ENCODE measurements at places on chromosomes 16 and 17. TPM values are rescaled to one million over a fixed set of nuclear protein-coding genes. Genes with fewer than 3 reads are reported as not detected.

GRCh38 chr16:86774931-86775330 is 196.6 kb downstream of the FOXL1 start:
- no peak for DNase-seq

- DNase-seq, result no peak
These were observed 185.6 kb upstream of the TNRC6C start for GRCh38 chr17:77772899-77773358.

- DNase-seq, result no peak
These were observed 251 bp upstream of the HSF5 start for GRCh38 chr17:58488428-58488890.

DNA sequence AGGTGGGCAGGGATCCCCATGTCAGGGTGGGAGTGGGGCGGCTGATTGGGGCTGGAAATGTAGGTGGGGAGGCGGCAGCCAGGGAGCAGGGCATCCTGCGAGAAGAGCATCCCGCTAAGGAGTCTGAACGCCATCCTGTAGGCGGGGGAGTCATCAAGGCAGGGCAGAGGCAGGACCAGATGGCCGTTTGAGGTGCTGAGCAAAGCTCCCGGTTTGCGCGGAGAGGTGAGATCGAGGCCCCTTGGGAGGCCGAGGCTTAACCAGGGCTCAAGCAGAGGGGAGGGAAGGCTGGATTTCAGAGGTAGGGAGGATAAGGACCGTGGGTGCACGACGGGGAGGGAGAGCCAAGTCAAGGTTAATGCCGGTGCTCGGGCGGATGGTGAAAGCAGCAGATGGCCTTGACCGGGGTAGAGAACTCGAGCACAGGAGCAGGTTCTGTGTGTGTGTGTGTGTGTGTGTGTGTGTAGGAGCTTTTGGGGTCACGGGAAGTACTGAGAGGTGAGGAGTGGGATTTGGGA is 472 bp upstream of the NME2 start:
- no peak for DNase-seq

GRCh38 chr17:8015957-8016631 is 13.7 kb downstream of the GUCY2D start:
- DNase-seq, result no peak

DNA sequence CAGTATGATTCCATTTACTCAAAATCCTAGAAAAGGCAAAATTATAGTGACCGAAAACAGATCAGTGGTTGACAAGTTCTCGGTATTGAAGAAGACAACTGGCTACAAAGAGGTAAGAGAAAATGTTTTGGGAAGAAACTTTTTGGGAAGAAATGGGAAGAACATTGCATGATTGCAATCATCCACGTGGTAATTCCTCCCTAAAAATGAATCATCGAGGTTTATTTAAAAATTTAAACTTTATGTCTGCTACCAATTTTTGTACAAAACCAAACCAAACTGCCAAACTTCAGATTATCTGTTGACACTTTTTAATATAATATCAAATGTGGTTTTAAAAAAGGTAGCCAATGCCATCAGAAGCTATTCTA is 8.1 kb downstream of the SMURF2 start:
- no peak for DNase-seq

DNA sequence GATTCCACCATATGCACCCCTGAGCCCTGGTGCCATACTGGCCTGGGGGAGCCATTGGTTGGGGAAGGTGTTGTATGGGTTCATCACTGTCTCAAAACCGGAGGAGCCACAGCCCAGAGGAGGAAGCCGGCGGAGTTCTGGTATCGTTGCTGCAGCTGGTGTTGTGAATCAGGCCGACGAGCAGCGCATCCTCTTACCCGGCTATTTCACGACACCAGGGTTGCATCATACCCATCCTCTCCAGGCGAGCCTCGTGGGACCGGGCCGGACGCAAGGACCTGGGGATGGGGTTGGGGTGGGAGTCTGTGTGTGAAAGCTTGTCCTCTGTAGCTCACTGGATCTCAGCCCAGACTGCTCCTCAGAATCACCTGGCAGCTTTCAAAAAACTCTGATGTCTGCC is 6.6 kb upstream of the SLC12A3 start:
- DNase-seq, result no peak

- DNase-seq, result peak; percentile 52
These were observed 23.6 kb upstream of the FZD2 start for GRCh38 chr17:44533533-44534246.

DNA sequence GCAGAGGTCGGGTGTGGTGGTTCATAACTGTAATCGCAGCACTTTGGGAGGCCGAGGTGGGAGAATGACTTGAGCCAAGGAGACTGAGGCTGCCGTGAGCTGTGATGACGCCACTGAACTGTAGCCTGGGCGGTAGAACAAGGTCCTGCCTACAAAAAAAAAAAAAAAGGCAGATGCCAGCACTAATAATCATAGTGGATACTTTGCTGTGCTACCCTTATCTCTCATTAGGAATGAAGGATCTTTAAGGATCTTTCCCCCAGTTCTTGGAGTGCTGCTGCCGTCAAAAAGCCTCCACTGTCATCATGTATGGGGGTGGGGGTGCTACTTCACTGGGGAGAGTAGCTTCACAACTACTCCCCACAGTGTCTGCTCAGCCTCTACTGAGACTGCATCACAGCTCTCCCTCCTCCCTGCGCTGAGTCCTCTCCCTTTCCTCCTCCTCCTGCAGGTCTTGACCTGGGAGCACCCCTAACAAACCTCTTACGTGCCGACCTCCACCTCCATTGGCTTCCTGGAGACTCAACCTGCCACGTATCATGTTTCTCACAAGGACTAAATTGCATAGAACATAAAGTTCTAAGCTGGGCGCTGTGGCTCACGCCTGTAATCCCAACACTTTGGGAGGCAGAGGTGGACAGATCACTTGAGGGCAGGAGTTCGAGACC is 24.4 kb upstream of the ST6GALNAC1 start:
- no peak for DNase-seq

GRCh38 chr17:51673070-51673469 is 412.7 kb downstream of the UTP18 start:
- peak; percentile 33 for DNase-seq

DNA sequence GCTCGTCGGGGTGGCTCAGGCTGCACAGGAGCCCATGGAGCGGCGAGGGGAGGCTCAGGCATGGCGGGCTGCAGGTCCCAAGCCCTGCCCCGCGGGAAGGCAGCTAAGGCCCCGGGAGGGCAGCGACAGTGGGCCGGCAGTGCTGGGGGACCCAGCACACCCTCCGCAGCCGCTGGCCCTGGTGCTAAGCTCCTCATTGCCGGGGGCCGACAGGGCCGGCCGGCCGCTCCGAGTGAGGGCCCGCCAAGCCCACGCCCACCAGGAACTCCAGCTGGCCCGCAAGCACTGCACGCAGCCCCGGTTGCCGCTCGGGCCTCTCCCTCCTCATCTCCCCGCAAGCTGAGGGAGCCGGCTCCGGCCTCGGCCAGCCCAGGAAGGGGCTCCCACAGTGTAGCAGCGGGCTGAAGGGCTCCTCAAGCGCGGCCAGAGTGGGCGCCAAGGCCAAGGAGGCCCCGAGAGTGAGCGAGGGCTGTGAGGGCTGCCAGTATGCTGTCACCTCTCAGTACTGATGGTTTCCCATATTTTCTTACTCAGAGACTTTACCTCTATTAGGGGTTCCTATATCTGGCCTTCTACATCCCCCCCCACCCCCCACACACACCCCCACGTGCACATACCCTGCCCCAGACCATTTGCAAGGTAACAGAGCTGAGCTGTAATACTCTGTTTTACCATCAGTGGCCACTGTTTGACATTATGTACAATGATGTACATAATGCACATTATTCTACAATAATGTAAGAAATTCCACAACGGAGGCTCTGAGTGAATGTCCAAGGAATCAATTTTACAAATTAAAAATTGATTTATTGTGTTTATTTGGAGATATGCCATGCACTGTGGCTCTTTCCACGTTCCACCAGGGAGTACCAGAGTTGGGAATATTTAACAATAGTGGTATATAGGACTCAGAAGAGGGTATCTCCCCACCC is 3.7 kb upstream of the VAT1L start:
- no peak for DNase-seq

DNA sequence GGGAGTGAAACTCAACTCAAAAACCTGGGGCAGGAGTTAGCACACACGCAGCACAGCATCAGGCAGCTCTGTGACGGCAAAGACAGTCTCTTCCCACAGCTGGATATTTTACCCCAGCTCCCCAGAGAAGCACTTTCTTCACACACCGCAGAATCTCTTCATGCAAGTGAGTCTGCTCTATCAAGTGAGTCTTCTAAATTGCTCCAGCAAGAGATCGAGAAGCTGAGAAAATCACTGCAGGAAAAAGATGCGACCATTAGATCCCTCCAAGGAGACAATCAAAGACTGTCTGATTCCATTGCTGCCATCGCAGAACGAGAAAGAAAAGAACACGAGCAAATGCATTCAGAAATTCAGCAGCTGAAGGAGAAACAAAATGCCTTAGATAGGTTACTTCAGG is 16.9 kb upstream of the LCMT1 start:
- no peak for DNase-seq

- DNase-seq, result no peak
These were observed 523 bp downstream of the KCTD2 start for GRCh38 chr17:75047398-75048098.

DNA sequence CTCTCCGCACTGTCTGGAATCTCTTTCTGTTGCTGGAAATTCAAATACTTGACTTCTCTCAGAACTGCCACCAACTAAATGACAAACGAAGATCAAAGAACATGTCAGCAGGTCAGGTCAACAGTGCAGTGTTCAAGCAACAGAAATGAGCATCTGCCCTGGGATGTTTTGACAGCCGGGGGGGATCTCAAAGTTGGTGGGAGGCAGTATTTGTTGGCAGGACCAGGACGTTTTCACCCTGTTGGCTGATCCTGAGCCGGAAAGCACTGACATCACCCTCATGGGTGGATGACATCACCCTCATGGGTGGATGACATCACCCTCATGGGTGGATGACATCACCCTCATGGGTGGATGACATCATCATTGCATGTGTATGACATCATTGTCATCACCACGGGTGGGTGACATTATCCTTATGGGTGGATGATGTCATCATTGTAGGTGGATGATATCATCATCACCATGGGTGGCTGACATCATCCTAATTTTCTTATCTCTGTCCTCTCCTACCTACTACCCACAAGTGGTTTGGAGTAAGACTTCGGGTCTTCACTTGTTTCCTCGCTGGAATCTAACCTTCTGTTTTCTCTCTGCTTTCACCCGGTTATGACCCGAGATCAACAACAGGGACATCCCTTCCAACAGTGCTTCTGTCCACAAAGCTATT is 18.9 kb downstream of the DNAH17 start:
- peak; percentile 11 for DNase-seq

- DNase-seq, result no peak
These were observed 14.4 kb downstream of the ELAC2 start for GRCh38 chr17:13003454-13003851.

DNA sequence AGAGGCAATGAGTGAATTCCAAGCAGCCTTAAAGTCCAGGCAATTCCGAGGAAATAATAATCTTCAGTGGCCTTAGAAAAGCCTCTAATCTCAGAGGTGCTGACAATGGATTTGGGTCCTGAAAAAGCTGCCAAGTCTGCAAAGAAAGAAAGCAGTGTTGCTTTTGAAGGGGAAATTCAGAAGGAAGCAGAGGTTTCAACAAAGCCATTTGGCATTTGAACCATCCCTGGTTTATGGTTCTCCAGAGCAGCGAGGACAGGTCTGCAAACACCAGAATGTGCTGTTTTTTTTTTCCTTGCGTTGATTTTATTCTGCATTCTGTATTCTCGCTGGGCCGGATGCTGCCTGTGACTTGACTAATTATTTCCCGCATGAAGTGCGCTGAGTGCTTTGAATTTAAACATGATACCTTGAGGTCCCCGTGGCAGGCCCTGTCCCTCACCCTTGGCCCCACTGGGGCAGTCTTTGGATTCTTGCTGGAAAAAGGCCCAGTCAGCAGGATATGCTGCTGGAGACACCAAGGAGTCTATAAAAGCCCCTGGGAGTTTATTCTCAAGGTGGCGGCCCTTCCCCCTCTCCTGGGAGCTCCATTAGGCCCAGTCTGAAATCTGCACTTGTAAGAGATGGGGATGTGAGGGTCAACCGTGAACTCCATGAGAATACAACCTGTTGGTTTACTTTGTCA is 338.3 kb downstream of the HAPSTR1 start:
- no peak for DNase-seq

DNA sequence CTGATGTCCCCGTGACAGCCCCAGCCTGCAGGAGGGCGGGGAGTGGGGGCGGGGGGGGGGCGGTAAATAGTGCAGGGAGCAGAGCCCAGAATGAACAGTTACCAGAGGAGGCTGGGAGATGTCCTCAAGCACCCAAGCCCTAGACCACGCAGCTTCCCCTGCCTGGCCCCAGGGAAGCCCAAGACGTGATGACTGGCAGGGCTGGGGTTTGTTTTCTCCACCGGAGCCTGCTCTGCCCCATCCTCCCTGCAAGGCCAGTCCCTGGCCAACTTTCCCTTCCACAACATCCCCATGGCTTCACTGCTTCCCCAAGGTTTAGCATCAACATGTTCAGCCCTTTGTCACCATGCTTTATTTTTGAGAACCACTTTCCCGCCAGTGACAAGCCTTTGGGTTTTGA is 1.4 kb upstream of the BEAN1 start:
- DNase-seq, result no peak

GRCh38 chr17:81885869-81886548 is 5.4 kb downstream of the ALYREF start:
- no peak for DNase-seq

GRCh38 chr17:61323909-61324868 is 75.5 kb upstream of the TBX2 start:
- no peak for DNase-seq

DNA sequence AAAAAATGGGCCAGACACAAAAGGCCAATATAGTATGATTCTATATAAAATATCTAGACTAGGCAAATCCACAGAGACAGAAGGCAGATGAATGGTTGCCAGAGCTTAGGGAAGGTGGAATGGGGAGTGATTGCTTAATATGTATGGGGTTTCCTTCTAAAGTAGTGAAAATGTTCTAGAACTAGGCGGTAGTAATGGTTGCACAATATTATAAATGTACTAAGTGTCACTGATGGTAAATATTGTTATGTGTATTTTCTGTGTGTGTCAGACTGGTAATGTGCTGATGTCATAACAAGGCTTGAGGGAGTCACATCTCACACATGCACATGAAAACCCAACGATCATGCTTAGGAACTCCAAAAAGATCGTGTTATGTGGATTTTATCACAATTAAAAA is 106.9 kb upstream of the SIAH1 start:
- peak; percentile 19 for DNase-seq

- no peak for DNase-seq
These were observed 872 bp downstream of the ELMO3 start for GRCh38 chr16:67199808-67200198.

The SMPD3 gene
- not detected for polyA plus RNA-seq

The MYH13 gene
- not detected for polyA plus RNA-seq

The TM4SF5 gene
- polyA plus RNA-seq, result not detected

The MFAP4 gene
- polyA plus RNA-seq, result not detected

The AGRP gene
- not detected for polyA plus RNA-seq

The FBXO39 gene
- polyA plus RNA-seq, result 0.31 TPM
